ENCODE measurements at places on chromosomes 2 and 18.
A peak's percentile ranks its signal among the peaks of the same experiment; 100 is the strongest.

DNA sequence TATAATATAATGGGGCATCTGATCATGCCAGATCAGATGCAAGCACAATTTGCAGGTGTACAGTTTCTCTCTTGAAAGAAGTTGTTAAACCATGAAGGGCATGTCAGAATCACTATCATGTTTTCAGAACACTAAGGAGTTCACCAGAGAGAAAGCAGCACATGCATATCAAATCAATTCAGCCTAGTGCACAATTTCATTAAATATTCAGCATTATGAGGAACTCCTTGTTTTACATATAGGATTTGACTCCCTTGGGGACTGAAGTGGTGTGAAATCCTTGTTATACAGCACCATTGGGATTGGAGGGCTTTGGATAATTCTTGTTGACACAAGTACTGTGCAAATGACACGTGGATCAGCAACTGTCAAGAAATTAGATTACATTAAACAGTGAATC, 562.1 kb upstream of the KLHL29 start:
- DNase-seq = no peak

GRCh38 chr2:233542507-233542906, 24.1 kb downstream of the USP40 start:
- no peak for DNase-seq

- peak; percentile 22 for DNase-seq
These were observed 101.5 kb downstream of the ZNF521 start for GRCh38 chr18:25250474-25250851.

DNA sequence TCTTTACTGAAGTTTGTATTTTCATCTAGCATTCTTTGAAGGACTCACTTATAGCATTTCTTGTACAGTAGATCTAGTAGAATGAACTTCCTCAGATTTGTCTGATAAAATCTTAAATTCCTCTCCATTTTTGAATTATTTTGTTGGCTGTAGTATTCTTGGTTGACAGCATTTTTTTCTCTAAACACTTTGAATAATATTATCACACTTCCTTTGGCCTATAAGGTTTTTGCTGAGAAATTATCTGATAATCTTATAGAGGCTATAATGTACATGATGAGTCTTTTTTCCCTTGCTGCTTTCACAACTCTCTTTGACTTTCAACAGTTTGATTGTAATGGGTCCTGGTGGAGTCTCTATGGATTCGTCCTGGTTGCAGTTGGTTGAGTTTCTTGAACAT, 169.5 kb downstream of the NOL4 start:
- DNase-seq = no peak

GRCh38 chr2:25168256-25169072, at the start of gene POMC:
Gene POMC, minus strand, starts transcription at chr2:25168580. Its CDS starts 3,808 bp downstream, at chr2:25164772.
- DNase-seq = peak; percentile 42

- DNase-seq = no peak
These were observed 39.7 kb downstream of the HS6ST1 start for GRCh38 chr2:128279009-128279408.

DNA sequence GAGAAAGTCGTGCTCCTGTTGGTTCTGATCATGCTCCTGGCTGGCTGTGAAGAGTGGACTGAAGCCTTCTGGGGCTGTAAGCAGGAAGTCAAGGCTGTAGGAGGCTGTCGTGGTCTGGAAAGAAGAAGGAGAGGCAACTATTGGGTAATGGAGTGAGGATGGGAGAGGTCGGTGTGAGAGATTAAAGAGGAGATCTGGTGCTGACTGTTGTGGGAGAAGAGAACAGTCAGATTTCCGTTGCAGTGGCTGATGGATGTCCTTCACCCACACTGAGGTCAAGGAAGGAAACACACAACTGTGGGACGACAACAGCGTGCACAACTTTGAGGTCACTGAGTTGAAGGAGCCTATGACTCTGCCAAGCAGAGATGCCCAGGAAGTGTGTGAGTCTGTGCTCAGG, 2.8 kb upstream of the PSMD1 start:
- no peak for DNase-seq
